NCI-H2081 treated with DMSO at 0.1 percent for 48 hours (cell line): ENCODE measurements at places on chromosomes 3 and 15.

- DNase-seq = no peak
Observed at GRCh38 chr3:78927759-78928158, 840.0 kb downstream of the ROBO1 start.

- no peak for DNase-seq
Observed at GRCh38 chr15:64466408-64467141, 6.2 kb downstream of the ZNF609 start.

GRCh38 chr3:42999212-42999611 is 20.1 kb downstream of the GASK1A start:
- DNase-seq = no peak

DNA sequence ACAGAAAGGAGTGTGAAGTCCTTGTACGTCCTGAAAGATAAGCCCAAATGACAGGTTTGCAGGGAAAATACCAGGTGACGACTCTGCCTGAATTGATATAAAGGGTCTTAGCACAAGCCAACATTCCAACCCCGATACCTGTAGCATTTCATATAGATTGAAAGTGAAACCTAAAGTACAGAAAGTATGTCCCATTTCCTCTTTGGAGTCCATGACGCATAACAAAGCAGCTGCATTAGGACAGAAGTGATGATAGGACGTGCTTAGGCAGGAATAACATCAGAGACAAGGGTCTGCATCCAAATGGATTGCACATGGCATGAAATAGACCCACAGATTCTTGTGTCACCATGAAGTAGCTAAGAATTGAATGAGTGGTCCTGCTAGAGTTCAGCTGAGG is 187.0 kb upstream of the ROBO1 start:
- no peak for DNase-seq

DNA sequence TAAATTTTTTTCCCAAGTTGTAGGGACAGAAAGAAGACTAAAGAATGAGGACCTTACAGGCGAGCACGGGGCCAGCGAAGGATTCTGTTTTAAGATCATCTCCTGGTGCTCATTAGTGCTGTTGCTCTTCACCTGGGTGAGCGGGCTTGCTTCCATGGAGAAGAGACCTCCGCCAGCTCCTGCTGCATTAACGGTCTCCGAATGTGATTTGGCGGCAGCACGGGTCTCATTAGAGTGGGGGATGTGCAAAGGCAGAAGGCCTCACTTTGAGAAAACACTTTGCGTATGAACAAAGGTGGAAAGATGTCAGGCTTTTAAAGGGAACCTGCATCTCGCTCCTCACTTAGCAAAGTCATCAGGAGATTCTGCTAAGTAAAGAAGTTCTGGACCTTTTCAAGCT is 753.4 kb upstream of the CFAP20DC start:
- no peak for DNase-seq

GRCh38 chr15:35182841-35183479 is 97.9 kb upstream of the NANOGP8 start:
- DNase-seq = peak; percentile 71

DNA sequence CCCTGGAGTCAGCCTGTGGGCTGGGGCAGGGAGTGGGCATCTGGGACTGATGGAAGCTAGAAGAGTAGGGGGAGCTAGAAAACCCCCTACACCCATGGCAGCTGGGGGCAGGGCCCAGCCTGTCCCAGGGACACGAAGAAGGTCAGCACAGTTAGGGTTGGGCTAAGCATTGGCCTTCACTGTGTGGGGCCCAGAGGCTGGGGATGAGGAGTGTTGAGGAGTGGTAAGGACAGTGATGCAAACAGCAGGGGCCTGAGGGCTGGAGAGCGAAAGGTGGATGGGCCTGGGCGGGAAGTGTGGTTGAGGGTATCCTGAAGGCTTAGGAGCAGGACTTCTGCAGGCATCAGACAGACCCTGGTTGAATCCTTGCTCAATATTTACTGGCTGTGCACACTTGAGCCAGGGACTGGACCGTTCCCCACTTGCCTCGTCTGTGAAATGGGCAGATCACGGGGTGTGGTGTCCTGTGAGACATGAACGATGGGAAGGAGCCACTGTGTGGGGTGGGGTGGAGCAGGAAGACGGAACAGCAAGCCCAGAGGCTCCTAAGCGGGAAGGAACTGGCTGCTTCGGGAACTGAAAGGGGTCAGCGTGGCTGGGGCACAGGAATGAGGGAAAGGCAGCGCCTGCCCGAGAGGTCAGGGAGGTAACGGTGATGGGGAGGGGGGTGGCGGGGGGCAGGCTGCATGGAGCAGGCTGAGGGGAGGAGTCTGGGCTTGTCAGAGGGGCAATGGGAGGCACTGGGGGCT is 7.3 kb downstream of the PRKCD start:
- DNase-seq = no peak

- DNase-seq = no peak
Observed at GRCh38 chr3:79253271-79253670, 514.5 kb downstream of the ROBO1 start.

- DNase-seq = no peak
Observed at GRCh38 chr3:83873550-83873949, 1085.2 kb upstream of the CADM2 start.

DNA sequence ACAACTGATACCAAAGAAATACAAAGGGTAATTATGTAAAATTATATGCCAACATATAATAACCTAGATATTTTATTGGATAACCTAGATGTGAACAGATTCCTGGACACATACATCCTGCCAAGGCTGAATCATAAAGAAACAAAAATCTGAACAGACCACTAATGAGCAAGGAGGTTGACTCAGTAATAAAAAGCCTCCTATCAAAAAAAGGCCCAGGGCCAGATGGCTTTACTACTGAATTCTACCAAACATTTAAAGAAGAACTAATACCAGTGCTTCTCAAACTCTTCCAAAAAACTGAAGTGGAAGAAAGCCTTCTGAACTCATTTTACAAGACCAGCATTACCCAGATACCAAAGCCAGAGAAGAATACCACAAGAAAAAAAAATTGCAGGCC is 32.4 kb downstream of the THBS1 start:
- DNase-seq = no peak

GRCh38 chr3:181265750-181266333 is 276.3 kb upstream of the DNAJC19 start:
- no peak for DNase-seq

GRCh38 chr3:197901626-197902025 is 48.4 kb upstream of the RPL35A start:
- DNase-seq = no peak

DNA sequence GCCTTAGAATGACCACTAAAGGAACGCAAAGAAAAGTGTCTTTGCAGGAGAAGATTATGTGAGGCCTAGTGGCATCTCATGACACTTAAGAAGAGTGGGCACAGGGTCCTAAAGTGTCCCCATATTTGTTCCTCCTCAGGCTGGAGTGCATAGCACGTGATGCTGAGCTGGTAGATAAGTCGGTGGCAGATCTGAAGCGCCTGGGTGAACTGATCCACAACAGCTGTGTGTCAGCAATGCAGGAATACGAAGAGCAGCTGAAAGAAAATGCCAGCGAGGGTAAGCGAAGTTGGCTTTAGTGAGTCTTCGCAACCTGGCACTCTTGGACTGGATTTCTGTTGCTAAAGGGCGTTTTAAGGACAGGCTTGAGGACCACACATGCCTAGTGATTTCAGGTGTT is 92.6 kb downstream of the CHD2 start:
- no peak for DNase-seq

- no peak for DNase-seq
Observed at GRCh38 chr3:152243301-152243711, 25.4 kb upstream of the MBNL1 start.

- DNase-seq = no peak
Observed at GRCh38 chr3:62065985-62066693, 307.2 kb downstream of the FEZF2 start.

GRCh38 chr3:152322756-152323155 is 54.0 kb downstream of the MBNL1 start:
- DNase-seq = no peak

DNA sequence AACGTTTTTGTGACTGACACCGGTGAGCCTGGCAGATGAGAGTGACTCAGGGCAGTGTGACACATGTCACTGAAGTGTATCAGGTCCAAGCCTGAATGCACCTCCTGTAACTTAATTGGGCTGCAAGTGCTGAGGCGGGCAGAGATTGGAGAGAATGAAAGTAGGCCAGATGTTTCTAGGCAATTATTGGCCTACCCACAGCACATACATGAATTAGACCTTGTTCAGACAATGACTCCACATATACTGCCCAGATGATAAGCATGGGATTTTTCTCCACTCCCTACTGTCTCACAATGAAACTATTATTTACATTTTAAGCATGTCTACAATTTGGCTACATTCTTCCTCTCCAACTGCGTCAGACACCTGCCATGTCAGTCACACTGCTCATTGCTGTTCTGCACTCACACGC is 187.3 kb upstream of the ZNF385D start:
- DNase-seq = no peak

DNA sequence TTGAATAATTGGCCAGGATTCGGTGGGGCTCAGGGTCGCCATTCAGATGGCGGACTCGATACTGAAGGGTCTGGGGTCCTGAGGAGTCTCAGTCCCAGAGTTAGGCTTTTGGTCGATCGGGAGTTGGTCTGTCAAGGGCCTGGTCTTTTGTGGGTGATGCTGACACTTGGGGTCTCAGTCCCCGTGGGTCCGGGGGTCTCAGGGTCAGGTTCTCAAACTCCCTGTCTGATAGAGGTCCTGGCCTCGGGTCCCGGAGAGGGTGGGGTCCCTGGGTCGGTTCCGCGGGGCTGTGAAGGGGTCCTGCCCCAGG is 467 bp downstream of the NCKIPSD start:
- DNase-seq = no peak

DNA sequence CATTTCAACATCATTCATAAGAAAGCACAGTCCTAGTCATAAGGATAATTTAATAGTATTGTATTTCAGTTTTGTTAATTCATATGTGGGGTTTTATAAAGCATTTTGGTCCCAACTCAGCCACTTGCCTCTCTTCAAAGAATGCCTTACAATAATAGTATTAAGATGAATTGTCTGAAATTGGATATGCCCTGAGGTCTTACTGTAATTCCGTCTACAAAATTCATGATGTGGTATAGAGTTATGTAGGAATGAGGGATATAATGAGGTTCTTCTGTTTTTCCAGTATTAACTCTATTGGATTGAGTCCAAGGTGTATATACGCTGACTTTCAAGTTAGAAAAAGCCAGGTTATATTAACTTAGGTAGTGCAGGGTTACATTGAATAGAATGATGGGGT is 177.0 kb downstream of the GOLIM4 start:
- no peak for DNase-seq
